ENCODE measurements at places on chromosomes 2 and 18. TPM values are rescaled to one million over a fixed set of nuclear protein-coding genes. Genes with fewer than 3 reads are reported as not detected.

- peak; percentile 41 for DNase-seq
Measured at GRCh38 chr2:218671097-218671653, 627 bp downstream of the RNF25 start.

GRCh38 chr2:133077269-133077822 lies 407.3 kb upstream of the LYPD1 start:
- DNase-seq, result no peak

DNA sequence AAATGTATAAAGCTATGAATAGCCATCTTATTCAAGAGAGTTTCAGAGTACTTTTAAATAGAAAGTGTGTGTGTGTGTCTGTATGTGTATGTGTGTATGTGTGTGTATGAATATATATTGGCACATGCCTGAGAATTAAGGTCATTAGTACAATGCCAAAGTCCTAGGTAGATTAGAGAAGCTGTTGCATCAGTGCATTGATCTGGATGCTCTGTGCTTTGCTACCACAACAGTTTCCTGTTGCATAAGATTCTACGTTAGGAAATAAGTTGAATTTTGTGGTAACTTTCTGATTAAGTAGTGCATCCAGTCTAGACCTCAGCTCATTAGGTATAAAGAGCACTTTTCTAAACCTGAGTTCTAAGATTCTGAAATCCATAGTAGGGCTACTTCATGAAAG lies 1102.8 kb upstream of the KLHL29 start:
- DNase-seq, result no peak

DNA sequence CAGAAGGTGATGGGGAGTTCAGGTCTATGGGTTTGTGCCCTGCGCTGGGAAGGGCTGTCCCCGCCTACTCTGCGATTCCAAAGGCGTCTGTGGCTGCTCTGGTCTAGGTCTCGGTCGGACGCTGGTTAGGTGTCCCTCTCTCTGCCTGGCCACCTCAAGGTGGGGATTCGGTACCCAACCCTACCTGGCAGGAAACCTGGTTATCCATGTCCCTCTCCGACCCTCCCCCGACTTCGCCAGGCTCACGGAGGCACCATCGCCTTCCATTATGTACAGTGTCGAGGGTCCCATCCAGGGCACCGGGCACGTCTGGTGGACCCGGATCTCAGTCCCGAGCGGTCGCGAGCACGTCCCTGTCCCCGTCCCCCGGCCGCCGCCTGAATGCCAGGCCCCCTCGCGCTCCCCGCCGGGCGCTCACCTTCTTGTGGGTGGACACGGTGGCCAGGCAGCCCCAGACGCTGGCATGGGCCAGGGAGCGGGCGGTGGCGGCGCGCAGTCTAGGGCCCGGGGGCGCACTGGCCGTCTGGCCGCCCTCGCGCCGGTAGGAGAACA lies 628 bp downstream of the CREG2 start:
- DNase-seq, result no peak

DNA sequence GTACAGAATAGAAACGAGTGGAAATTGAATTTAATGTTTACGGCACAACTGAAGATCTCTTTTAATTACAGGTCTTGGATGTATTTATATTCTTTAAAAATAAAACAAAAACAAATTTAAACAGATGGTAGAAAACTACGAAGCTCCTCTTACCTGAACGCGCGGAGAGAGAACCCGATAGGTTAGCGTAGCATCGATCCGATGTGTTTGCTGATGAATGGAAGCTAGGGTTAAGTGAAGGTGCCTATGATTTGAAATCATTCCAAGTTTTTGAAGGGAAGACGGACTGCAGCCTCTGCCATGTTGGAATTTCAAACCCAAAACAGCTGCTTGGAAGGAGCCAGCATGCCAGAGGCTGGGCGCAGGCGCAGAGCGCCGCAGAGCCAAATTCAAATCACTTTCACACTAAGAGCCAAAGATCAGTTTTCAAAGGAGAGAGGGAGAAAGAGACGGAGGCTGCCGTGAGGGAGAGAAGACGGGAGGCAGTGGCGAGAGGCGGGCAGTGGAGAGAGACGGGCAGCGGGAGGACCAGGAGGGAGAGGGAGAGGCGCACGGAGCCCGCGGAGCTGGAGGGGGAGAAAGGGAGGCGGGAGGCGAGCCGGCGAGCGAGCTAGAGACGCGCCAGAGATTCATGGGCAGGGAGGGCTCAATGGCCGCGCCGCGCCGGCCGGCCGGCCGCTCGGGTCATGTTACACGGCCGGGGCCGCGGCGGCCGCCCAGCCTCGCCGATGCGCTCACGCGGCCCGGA lies at the start of gene FIGN:
Gene FIGN (minus strand): TSS at position 324 of the 748 bp plus-strand sequence. CDS start 1,081 bp downstream, outside the sequence.
- DNase-seq, result peak; percentile 87

DNA sequence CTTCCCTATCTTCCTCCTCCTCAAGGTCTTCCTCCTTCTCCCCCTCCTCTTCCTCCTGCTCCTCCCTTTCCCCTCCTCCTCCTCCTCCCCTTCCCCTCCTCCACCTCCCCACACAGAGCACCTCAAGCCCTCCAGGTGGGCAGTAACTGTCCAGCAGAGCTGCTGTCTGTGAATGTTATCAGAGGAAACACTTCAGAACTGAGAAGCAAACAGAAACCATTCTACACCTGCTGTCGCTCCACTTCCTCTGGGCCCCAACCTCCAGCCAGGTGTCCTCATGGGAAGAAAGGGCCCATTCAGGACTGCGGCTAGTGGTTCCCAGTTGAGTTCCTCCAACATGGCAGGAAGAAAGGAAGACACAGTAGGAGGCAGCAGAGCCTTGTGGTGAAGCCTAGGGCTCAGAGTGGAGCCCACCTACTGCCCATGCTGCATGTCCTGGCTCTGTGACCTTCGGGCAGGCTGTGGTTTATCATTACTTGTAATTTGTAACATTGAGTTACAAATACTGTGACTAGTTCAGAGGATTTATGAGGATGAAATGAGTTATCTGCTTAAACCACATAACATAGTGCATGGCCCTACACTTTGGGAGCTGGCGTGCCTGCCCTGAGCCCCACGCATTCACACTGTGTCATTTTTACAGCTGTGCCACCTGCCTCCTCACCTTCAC lies 165.9 kb upstream of the ID2 start:
- DNase-seq, result no peak

DNA sequence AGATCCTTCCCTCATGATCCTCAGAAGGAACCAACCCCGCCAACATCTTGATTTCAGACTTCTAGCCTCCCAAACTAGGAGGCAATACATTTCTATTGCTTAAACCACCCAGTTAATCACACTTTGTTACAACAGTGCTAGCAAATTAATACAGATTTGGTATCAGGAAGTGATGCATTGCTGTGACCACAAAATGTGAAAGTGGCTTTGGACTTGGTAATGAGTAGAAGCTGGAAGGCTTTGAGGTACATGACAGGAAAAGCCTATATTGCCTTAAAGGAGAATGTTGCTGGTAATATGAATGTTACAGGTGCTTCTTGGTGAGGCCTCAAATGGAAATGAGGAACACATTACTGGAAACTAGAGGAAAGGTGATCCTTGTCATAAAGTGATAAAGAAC lies 260.3 kb downstream of the SATB2 start:
- DNase-seq, result peak; percentile 49

DNA sequence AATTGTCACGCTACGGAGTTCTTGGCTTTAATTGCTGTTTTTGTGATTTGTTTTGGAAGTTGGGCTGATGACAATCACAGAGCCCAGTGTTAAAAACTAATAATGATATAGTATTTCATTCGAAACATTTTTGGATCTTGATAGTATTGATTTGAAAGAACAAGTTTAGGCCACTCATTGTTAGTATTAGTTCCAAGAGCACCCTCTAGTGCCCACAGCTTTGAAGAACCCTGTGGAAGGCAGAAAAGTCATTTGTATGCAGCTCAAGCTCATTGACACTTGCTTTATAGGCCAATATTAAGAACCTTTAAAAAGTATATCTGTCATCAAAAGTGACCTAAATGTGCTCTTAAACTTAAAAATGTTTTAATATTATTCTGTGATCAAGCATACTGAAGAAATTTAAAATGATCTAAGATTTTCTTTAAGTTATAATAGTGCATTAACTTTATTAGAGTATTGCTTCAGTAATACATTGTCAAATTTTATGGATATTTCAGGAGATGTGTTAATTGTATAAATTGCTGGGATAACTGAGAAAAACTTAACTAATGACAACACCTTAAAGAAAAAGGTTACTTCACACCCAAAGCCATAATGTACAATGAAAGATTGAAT lies 191.0 kb downstream of the GRB14 start:
- DNase-seq, result peak; percentile 63

- DNase-seq, result no peak
Measured at GRCh38 chr18:10130606-10131005, 216.8 kb downstream of the VAPA start.

- no peak for DNase-seq
Measured at GRCh38 chr2:34724107-34724506, 1125.0 kb upstream of the FAM98A start.

- peak; percentile 99 for DNase-seq
Measured at GRCh38 chr2:38148501-38148900, 72.5 kb upstream of the CYP1B1 start.

- DNase-seq, result peak; percentile 61
Measured at GRCh38 chr2:48346124-48346536, 183.8 kb upstream of the STON1 start.

GRCh38 chr2:86672027-86672545 lies 48.0 kb upstream of the RMND5A start:
- no peak for DNase-seq

GRCh38 chr2:173929441-173929840 lies 35.7 kb downstream of the SP3 start:
- DNase-seq, result peak; percentile 29

DNA sequence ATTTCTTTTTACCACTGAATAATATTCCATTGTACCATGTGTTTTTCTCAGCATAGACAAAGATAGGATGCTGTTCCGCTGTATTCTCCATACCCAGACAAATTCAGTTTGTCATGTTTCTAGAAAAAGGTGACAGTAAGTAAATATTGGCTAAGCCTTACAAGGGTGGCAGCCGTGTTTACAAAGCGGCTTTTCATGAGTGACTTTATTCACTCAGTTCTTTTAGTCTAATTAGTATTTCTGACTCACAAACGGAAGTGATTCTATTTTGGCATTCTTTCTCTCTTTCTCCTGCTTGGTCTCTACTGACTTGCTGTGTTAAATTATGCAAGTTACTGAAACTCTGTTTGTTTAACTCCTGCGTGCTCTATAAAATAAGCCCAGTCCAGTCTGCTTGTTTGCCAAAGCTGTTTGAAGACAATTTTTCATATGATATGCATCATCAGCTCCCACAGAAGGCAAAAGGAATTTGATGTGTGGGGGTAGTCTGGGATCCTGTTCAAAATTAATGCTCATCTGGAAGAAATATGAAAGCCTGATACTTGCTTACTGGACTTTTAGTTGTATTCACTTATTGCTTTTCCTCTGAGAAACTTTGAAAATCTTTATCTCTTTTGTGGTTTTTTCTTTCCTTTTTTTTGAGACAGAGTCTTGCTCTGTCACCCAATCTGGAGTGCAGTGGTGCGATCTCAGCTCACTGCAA lies 2.3 kb upstream of the PLEKHH2 start:
- peak; percentile 96 for DNase-seq

- no peak for DNase-seq
Measured at GRCh38 chr2:105887256-105887655, 142.5 kb downstream of the NCK2 start.

DNA sequence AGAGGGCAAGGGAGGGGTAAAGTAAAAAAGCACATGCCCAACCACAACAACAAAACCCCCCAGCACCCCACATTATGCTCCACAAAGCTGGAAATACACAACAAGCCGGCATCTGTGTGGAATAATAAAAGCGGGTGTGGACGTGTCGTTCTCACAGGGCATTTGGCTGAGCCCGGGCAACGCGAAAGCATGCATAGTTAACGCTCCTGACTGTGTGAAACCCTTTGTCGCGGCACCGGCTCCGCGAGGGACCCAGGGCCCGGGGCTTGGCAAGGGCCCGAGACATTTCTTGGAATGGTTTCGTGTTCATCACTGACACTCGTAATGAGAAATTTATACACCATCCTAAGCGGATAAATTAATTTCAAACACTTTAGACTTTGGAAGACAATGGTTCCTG lies 165.6 kb downstream of the INHBB start:
- DNase-seq, result no peak

GRCh38 chr2:203758841-203759689 lies 52.6 kb downstream of the CD28 start:
- DNase-seq, result peak; percentile 93

DNA sequence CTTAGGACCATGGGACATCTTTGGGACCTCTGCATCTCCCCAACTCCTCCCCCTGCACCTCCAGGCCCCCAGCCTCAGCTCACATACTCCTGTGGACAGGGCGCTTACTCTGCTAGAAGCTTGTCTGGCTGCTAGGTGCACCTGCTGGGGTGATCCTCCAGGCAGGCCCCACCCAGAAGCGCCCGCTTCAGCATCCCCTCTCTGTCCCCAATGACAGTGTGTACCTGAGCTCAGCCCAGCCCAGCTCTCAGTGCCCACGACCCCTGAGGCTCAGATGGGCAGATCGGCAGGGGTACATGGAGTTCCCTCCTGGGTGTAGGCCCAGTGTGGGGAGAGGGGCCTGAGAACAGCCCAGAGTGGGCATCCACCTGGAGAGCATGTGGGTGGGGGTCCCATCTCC lies 5.9 kb downstream of the TEKT4 start:
- DNase-seq, result no peak

- peak; percentile 19 for DNase-seq
Measured at GRCh38 chr2:104473546-104473945, 380.4 kb upstream of the POU3F3 start.

DNA sequence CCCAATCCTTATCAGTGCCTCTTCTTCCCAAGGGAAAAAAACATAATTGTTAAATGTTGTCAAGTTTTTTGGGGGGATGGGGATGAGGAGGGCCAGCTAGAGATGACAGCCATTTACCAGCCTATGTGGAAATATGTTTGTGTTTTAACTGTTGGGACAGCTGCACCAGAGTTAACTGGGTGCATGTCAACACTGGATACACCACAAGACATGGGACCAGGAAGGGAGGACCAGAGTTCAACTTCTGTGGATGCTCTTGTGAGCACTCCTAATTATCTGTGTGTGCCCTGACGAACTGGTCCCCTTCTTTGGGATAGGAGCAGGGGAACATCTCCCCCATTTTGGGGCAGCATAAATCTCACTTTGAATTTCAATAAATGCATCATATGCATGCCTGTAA lies 66.1 kb upstream of the FZD5 start:
- no peak for DNase-seq

The SCYGR4 gene
- total RNA-seq, result not detected

The CDH19 gene
- not detected for total RNA-seq

The TUBB6 gene
- total RNA-seq, result 821 TPM

The STAT4 gene
- total RNA-seq, result 3.0 TPM

The METAP1D gene
- 4.8 TPM for total RNA-seq

The TUBB8B gene
- not detected for total RNA-seq

The ECEL1 gene
- not detected for total RNA-seq

The COLEC11 gene
- total RNA-seq, result not detected

The C2orf72 gene
- total RNA-seq, result 0.50 TPM

The NRP2 gene
- total RNA-seq, result 39.1 TPM

The PLA2R1 gene
- 17.8 TPM for total RNA-seq

The PSMA8 gene
- not detected for total RNA-seq

All from renal cortical epithelial cell (primary cell).